ENCODE measurements at places on chromosomes 11 and 22.

- no peak for DNase-seq
These were observed 31.4 kb downstream of the GLB1L2 start for GRCh38 chr11:134363161-134363560.

DNA sequence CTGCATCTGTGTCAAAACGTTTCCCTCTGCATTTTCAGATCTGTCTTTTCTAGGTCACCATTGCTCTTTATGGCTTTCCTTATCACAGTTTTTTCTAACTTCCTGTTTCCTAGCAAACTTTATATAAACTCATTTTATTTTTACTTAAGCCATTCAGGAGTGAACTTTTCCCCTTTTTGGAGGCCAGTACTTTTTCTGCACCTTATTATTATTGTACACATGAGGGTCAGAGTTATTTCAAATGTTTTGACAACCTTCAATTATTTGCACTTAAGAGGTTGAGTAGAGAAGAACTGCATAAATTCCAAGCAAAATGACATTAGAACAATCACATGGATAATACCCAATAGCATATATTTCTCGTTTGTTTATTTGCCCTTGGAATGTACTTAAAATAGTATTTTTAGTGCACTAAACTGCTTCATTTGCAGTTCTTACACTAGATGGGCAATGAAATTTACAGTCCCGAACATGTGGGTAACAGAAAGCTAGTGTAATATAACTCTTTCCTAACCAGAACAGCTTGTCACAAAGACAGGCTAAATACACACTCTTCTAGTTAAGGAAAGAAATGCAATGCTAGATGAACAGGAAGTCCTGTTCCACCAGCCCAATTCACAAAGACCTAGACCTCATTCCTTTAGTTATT is 79.5 kb downstream of the UBASH3B start:
- DNase-seq = no peak

DNA sequence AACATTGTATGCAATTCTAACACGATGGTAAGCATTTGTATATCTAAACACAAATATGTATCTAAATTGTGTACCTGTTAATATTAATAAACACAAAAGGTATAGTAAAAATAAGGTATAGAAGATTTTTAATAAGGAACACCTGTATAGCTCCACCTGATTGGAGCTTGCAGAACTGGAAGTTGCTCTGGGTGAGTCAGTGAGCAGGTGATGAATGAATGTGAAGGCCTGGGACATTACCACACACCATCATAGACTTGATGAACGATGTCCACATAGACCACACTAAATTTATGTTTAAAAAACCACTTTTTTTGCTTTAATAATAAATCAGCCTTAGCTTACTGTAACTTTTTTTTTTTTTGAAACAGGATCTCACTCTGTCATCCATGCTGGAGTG is 97.6 kb upstream of the CLMP start:
- DNase-seq = no peak

DNA sequence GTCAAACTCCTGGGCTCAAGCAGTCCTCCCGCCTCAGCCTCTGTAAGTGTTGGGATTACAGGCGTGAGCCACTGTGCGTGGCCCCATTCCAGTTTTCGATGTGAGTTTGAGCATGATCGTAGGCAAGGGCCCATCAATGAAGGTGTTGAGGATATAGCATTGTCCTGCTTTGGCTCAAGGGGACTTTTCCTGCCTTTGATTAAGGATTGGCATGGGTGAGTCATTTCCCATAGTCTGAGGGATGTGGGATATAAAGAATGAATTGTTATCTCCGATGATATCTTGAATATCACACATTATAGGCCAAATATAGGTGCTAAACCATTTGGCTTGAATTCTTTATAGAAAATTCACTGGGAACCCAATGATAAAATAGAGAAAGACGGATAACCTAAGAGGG is 30.4 kb downstream of the STIM1 start:
- no peak for DNase-seq

DNA sequence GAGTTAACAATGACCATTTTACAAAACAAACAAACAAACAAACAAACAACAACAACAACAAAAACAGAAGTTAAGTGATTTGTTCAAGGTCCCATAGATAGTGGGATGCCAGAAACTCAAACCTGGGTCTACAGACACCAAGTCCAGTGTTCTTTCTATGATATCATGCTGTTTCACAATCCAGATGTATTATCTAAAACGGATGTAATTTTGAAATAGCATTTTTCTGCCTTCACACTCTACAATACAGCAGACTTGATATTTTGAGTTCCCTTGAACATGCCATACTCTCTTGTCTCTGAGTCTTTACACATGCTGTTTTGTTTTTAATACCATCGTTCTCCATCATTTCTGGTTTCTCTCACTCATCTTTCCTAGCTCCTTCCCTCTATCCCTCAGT is 104.5 kb downstream of the RELT start:
- no peak for DNase-seq

GRCh38 chr11:30481330-30481729 is 104.8 kb downstream of the MPPED2 start:
- no peak for DNase-seq

- DNase-seq = no peak
These were observed 197.1 kb downstream of the CTTN start for GRCh38 chr11:70595452-70595851.

DNA sequence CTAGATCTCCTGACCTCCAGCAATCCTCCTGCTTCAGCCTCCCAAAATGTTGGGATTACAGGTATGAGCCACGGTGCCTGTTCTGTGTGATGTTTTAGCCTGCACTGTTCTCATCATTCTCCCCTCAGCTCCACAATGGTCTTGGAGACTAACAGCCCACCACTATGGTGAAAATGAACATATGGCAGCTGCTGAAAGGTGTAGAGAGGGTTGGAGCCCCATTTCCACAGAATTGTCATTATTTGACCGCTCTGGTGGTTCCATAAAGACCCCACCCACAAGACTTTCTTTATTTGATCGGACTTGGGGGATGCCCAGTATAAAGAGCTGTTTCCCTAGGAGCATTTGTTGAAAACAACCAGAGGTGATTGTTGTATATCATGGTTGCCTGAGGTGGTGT is 67.9 kb upstream of the SEPTIN5 start:
- DNase-seq = no peak

- DNase-seq = no peak
These were observed 11.8 kb downstream of the PATZ1 start for GRCh38 chr22:31334329-31334728.

GRCh38 chr22:33328789-33329296 is 270.7 kb upstream of the SYN3 start:
- no peak for DNase-seq

DNA sequence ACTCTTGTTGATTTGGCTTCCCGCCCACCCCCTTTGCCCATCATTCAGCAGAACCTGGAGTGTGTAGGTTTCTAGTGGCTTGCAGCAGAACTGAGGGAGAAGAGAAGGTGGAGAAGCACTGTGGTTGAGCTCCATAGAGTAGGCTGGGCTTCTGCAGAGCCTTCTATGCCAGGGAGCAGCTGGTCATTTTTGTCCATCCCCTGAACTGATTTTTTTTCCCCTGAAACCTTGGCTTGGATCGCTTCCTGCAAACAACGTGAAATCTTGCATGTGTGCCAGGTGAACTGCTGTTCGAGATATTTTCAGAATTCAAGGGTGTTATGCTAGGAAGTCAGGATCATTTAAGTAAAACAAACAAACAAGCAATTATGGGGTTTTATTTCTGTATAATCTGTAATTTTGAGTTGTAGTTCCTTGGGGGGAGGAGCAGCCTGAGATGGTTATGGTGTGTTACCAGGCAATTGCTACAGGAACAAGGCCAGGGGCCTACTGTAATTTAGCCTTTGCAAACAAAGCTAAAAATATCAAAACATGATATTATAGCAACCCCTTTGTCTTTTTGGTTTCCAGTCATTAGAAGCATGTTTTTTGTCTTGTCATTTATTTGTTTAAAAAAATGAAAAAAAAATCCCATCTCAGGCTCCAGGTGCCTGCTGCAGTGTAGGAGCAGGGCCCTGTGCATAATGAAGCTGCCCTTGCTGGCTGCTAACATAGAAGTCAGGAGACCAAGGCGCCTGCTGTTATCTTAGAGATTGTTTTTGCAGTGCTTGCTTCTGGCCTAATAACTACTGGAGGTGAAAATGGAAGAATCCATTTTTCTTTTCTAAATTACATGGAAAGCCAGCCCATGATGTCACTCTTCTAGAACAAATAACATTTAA is 152.4 kb upstream of the TTC12 start:
- DNase-seq = no peak

DNA sequence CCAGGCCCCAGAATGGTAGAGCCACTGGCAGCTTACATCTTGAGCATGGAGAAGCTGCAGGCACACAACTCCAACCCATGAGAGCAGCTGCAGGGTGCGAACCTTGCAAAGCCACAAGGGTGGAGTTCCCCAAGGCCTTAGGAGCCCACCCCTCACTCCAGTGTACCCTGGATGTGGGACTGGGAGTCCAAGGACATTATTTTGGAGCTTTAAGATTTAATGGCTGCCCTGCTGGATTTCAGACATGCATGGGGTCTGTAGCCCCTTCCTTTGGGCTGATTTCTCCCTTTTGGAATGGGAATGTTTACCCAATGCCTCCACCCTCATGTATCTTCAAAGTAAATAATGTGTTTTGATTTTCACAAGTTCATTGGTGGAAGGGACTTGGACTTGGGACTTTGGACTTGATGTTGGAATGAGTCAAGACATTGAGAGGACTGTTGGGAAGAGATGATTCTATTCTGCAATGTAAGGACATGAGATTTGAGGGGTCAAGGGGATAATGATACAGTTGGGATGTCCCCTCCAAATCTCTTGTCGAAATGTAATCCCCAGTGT is 1.1 kb upstream of the KRTAP5-7 start:
- no peak for DNase-seq
